ENCODE measurements at places on chromosomes 12 and 14.

GRCh38 chr12:116544656-116545055, 14.5 kb upstream of the MAP1LC3B2 start:
- no peak for DNase-seq

DNA sequence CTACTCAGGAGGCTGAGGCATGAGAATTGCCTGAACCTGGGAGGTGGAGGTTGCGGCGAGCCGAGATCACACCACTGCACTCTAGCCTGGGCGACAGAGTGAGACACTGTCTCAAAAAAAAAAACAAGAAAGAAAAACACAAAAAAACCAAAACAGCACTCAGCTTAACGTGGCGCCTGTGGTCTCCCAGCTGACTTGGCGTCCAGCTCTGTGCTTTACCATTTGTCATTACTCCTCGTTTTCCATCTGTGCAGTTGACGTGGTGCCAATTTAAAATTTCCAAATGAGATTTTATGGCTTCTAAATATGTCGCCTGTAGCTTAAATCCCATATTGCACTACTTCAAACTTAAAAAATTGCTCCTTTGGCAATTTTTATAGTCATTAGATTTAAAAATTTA, 2.0 kb downstream of the MGP start:
- DNase-seq = no peak

DNA sequence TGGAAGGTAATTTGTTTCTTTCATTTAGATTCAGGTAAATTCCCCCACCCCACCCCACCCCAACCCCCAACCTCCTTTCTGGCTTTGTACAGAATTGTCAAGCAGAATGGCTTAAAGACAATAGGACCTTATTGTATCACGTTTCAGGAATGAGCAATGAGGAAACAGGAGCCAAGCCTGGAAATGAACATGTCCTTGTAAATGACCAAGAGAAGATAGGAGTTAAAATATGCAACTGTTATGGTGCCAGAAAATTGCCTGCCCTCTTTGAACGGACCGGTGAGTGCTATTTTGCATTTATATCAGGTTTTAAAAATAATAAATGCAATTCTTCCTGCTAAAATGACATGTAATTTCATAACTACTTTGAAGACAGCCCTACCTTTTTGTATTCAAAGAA, 141.6 kb upstream of the PELI2 start:
- DNase-seq = no peak

- DNase-seq = no peak
Measured at GRCh38 chr12:1560704-1561103, 33.7 kb downstream of the FBXL14 start.

DNA sequence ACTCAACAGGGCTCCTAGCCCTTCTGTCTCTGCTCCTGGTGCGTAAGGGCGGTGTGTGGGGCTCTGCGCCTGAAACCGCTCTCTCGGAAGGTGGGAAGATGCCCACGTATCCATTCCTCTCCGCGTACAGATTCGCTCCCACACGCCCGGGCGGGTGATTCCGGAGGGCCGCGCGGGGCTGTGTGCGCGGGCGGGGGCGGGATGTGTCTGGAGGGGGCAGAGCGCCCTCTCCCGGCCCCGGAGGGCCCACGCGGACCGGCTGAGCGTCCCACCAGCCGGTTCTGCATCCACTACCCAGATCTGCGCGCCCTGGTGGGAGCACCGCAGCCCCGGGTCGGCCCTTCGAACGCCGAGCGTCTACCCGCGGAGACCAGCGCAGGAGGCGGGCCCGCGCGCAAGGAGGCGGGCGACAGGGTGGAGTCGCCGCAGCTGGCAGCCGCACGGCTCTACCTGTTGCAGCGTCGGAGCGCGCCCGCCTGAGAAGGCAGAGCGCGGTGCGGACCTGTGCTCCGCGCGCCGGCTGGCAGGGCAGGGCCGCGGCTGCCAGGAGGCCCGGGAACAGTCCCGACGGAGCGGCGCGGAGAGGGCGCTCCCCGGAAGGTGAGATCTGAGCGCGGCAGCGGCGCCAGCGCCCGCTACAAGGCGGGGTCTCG, 1.4 kb upstream of the KCNK13 start:
- DNase-seq = peak; percentile 82

Data from SW480 (cell line).